ENCODE measurements at places on chromosomes 5 and 9.
A peak's percentile ranks its signal among the peaks of the same experiment; 100 is the strongest.

DNA sequence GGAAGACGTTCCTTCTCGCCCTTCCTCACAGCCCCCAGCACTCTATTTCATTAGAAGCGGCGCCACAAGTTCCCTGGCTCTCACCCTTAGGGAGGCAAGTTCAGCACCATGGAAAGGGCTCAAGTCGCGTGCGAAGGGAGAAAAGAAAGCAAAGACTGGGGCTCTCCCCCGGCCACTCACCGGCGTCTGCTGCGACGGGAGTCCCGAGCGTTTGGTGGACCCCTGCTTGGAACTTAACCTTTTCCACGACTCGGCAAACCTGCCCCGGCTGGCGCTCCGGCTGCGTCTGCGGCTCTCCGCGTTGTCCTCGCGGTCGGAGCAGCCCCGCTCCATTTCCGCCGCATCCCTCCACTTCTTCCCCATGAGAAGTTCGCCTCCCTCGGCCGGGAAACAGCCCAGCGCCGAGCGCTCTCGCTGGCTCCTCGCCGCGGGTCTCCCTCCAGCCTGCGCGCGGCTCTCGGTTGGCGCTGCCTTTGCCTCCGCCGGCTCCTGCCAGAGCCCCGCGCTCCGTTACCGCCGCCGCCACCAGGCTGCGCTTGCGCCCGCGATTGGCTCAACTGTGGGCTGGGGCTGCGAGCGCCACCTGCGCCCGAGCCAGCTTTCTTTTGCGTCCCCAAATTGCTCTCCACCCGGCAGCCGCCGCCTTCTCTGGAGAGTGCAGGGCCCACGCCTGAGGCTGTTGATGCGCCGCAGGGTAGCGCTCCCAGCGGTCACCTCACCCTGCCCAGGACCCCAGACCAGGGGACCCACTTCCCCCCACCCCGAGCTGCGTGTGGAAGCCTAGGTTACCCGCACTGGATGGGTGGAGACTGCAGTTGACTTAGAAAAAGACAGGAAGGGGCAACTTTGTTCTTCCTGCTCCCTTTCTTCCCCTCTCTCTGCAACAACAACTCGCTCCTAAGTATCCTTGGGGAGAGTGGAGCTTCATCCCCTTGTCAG is 321.6 kb downstream of the CEMIP2 start:
- peak; percentile 38 for DNase-seq

GRCh38 chr5:65104831-65105230 is 336.1 kb downstream of the CWC27 start:
- DNase-seq, result no peak

- DNase-seq, result no peak
Observed at GRCh38 chr5:132219289-132219970, 8.2 kb downstream of the P4HA2 start.

DNA sequence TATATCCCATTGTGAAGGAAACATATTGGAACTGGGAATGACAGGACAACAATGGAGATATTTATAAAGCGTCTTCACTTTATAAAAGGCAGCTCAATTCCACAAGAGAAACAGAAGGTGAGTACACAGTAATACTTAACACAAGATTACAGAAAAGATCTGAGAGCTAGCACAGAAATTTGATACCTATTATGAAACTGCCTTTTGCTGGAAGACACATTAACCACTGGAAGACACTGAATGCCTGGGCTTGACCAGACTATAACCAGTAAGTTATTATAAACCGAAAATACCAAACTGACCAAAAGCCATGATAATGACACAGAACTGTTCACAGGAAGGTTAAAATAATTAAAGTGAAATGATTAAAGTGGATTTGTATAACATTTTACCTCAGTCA is 195.4 kb downstream of the NR2F1-AS1 start:
- no peak for DNase-seq

- no peak for DNase-seq
Observed at GRCh38 chr9:13001989-13002580, 227.3 kb downstream of the LURAP1L start.

- no peak for DNase-seq
Observed at GRCh38 chr9:99085949-99086948, 18.7 kb upstream of the TGFBR1 start.

- no peak for DNase-seq
Observed at GRCh38 chr9:132731230-132731629, 61.0 kb downstream of the GTF3C4 start.

- DNase-seq, result no peak
Observed at GRCh38 chr9:17578911-17579793, at the start of gene SH3GL2. TSS of gene SH3GL2 (plus strand) at chr9:17579066.

- DNase-seq, result no peak
Observed at GRCh38 chr5:82365744-82366228, 87.6 kb upstream of the RPS23 start.
